Activated CD4-positive, alpha-beta T cell treated with anti-CD3 and anti-CD28 coated beads, Interleukin-2, amount 50 U/mL, for 24 hours (primary cell): ENCODE measurements at places on chromosomes 16 and 17.

DNA sequence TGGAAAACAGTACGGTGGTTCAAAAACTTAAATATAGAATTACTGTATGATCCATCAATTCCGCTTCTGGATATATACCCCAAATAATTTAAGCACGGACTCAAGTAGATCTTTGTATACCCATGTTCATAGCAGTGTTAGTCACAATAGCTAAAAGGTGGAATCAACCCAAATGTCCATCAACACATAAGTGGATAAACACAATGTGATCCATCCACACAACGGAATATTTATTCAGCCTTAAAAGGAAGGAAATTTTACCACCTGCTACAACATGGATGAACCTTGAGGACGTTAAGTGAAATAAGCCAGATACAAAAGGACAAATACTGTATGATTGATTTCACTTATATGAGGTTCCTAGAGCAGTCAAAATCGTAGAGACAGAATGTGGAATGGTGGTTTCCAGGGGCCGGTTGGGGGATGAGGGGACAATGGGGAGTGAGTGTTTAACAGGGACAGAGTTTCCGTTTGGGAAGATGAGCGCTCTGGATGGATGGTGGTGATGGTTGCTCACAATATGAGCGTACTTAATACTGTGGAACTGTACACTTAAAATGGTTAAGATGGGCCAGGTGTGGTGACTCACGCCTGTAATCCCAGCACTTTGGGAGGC, 5.4 kb upstream of the RNF222 start:
- DNase-seq: no peak

GRCh38 chr16:19184823-19185509, 16.9 kb downstream of the SYT17 start:
- no peak for DNase-seq

- DNase-seq: no peak
Measured at GRCh38 chr16:67259705-67260104, 10.9 kb downstream of the SLC9A5 start.

DNA sequence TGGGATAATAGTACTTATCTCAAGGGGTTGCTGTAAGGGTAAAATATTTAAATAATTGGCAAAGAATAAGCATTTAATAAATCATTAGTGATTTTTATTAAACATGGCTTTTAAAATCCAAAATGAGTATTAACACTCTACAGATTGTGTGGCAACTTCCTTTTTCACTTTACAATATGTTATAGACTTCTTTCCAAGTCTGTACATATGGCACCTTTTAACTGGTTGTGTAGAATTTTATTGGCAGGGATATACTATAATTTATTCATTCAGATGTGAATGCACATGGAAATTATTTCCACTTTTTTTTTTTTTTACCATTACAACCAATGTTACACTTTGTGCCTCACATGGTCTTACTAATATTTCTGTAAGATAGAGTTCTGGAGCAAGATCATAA, 15.7 kb upstream of the NLRP1 start:
- no peak for DNase-seq

DNA sequence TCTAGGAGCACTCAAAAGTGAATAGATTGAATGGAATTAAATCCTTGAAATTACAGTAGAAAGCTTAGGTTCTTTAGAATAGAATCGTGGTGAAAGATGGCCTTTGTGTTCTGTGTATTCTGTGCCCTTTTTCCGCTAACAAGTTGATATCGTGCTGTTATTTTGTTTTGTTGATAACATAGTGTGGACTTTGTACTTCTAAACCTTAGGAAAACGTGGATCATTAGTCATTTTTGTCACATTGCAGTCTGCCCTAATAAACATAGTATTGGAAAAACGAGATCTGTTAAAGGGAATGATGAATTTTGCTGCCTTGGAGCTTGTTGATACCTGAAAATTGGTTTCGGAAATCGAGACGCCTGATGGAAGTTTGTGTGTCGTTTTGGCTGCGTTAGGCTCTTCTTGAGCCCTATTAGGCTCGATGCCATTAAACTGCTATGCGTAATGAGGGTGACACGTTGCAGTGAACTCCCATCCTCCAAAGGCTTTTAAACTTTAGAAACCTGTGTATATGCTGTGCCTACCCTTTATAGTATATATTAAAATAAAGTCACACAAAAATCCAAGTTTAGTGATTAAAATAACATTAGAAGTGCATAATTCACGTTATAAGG, 145.7 kb downstream of the PRKCA start:
- DNase-seq: no peak

DNA sequence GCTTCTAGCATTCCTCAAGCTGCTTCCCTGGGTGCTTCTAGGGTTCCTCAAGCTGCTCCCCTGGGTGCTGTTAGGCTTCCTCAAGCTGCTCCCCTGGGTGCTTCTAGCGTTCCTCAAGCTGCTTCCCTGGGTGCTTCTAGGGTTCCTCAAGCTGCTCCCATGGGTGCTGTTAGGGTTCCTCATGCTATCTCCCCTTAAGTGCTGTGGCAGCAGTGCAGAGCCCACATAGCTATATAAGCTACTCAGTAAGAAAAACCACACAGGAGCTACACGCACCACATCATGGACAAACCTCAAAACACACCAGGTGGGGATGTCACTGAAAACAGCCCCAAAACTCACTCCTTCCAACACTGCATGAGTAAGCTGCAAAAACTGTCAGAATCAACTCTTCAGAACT, 35.2 kb downstream of the ANKRD11 start:
- no peak for DNase-seq

- DNase-seq: no peak
Measured at GRCh38 chr17:55774846-55775271, 24.0 kb downstream of the PCTP start.

- no peak for DNase-seq
Measured at GRCh38 chr16:22788193-22788530, 25.8 kb upstream of the HS3ST2 start.

DNA sequence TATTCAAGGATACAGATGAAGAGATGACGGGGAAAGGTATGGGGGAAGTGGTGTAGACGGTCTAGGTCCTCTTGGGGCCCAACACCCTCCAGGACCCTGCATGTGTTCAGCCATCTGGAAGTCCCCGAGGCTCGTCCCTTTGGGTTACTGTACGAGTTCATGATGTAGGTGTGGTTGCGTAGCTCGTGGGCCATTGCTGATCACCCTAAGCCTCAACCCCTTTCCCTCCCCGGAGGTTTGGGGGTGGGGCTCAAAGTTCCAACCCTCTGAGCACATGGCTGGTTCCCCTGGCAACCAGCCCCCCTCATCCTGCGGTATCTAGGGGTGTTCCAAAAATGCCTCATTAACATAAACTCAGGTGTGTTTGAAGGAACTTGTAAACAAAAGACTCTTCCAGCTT, 98.8 kb upstream of the METRNL start:
- no peak for DNase-seq

- DNase-seq: no peak
Measured at GRCh38 chr17:41448506-41448905, 7.7 kb upstream of the KRT38 start.

- DNase-seq: no peak
Measured at GRCh38 chr16:21338537-21339268, 60.6 kb upstream of the CRYM start.

GRCh38 chr16:56057151-56057550, 134.1 kb upstream of the GNAO1 start:
- no peak for DNase-seq

DNA sequence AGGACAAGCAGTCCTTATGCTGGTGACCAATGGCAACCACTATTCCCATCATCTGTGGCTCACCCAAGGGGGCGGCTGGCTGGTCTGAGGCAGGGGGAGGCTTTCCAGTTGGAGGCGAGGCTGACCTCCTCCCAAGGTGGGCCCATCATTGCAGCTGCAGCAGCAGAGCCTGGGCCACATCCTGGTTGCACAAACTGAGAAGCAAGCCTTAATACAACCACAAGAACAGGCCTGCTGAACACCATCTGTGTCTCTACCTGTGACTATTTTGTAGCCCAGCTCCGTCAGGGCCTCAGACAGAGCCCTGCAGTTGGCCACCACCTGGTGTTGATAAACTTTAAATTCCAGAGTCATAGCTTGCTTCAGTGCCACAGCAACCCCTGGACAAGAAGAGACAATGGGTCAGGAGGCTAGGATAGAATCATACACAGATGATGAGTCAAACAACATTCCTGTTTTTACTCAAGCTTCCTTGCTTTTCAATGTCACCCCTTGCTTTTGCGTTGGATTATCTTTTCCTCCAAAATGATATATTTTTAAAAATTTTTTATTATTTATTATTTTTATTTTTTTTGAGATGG, 17.9 kb downstream of the SMCR8 start:
- DNase-seq: no peak

GRCh38 chr17:44097110-44097958, 26.1 kb downstream of the HDAC5 start:
- DNase-seq: no peak

- no peak for DNase-seq
Measured at GRCh38 chr16:81335669-81336068, 20.9 kb downstream of the GAN start.

- no peak for DNase-seq
Measured at GRCh38 chr17:58569196-58569595, 54.8 kb upstream of the MTMR4 start.

DNA sequence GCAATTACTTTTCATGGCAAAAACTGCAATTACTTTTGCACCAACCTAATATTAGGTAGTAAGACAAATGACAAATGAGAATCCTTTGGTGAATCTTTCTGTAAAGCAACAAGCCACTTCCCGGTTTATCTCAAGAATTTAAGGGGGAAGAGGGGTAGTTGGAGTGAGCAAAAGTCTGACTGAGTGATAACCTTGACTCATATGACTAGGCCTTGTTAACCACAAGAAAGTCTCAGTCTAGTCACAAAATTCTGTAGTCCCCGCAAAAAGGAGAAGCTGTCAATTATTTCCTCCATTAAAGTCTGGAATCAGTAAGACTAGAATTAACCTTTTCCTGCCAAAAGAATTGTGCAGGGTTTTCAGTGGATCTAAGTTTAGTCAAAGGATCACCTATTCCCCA, 72.2 kb upstream of the GNAO1 start:
- DNase-seq: no peak

DNA sequence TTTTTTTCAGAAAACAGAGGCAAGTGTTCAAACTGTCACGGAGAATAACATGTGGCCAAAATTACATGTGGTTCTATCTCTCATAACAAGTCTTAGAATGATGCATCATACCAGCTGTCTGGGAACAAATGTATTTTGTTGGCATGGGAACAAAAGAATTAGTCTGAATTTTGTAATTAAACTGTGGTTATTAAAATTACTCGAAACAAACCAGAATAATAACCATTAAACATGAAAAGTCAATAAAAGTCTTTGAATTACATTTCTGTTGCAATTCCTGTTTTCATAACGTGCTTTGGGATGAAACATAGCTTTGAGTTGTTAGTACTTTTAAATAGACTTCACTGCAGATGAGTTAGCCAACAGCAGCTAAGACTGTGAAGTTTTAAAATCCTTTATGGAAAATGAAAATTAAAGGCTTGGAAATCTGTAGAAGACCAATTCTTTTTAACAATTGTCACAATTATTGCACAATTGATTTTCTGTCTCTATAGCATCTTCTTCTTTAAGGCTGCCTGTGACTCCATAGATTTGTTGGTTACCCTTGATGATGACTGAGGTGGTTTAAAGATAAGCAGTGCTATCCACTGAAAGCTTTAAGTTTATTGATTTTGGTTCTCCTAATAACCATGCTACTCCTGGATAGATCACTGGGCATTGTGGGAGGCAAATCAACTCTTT, 117.9 kb upstream of the AXIN2 start:
- DNase-seq: no peak

DNA sequence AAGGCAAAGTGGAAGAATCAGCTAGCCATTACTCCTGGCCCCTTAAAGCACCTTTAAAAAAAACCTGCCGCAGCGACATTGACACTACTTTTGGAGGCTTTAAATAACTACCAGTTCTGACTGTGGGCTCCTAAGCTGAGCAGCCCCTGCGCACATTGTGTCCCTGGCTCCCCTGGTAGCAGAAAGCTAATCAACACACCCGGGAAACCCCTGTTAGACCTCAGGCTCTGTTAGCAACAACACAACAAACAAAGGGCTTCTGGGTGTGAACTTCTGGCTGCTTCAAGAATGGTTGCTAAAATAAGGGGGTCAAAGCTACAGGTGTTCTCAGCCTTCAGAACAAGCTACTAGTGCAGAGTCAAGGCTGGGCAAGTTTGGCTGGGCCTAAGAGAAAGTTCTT, 83.6 kb downstream of the TMEM100 start:
- no peak for DNase-seq

- DNase-seq: no peak
Measured at GRCh38 chr17:80668375-80669148, 123.9 kb downstream of the RPTOR start.

GRCh38 chr16:56136256-56136655, 55.0 kb upstream of the GNAO1 start:
- DNase-seq: no peak

- DNase-seq: no peak
Measured at GRCh38 chr16:64969221-64969620, 152.6 kb downstream of the CDH11 start.

- DNase-seq: no peak
Measured at GRCh38 chr17:9389111-9389527, 186.5 kb downstream of the STX8 start.

GRCh38 chr17:59832883-59833379, 59.8 kb downstream of the TUBD1 start:
- no peak for DNase-seq

- no peak for DNase-seq
Measured at GRCh38 chr16:79811541-79811940, 211.0 kb upstream of the MAF start.

GRCh38 chr17:71976011-71976649, 144.7 kb upstream of the SOX9 start:
- DNase-seq: no peak

DNA sequence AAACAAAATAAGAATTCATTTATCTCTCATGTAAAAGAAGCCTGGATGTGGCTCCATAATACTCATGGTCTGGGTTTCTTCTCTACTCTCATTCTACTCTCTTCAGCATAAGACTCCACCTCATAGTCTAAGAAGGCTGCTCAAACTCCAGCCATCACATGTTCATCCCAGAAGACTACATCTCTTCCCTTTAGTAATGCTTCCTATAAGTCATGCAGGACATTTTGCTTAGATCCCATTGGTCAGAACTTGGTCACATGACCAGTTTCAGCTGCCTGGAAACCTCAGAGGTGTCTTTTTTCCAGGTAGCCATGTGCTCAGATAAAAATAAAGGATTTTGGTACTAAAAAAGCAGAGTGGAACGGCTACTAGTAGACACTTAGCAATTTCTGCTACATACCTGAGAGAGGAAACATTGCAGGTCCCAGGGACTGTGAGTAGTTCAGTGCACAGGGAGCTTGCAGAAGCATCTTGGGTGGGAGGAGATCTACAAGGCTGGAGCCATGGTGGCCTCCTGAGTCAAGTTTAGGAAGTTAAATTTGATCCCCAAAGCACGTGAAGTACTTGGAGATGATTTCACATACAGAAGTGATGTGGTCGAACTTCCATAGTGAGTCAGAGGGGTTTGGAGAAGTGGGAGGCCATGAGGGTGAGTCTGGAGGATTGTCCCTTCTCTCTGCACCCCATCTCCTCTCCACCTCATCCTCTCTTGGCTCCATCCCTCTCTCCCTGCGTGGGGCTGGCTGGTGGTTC, 110.2 kb downstream of the CCDC182 start:
- no peak for DNase-seq

GRCh38 chr17:76145231-76146052, 4.4 kb upstream of the FOXJ1 start:
- DNase-seq: no peak

GRCh38 chr17:66830451-66830850, 4.5 kb upstream of the CACNG5 start:
- no peak for DNase-seq

- no peak for DNase-seq
Measured at GRCh38 chr16:87842209-87842869, 27.0 kb downstream of the SLC7A5 start.
